ENCODE measurements at places on chromosomes 1 and 21.

DNA sequence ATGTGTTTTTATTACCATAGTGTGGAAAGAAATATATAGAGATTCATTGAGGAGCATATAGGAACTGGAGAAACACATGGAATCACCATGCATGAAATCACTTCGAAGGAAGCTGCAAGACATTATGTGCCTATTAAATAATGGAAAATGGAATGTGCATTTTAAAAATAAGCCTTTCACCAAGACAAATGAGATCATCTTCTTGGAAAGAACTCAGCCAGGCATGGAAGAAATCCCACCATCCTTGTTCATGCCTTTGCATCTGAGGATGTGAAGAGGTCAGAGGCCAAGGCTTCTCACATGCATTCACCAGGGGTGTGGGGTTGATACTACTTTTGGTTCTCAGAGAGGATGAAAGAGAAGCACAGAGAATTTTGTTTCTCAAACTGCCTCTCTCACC is 50.0 kb downstream of the C1orf198 start:
- no peak for DNase-seq

DNA sequence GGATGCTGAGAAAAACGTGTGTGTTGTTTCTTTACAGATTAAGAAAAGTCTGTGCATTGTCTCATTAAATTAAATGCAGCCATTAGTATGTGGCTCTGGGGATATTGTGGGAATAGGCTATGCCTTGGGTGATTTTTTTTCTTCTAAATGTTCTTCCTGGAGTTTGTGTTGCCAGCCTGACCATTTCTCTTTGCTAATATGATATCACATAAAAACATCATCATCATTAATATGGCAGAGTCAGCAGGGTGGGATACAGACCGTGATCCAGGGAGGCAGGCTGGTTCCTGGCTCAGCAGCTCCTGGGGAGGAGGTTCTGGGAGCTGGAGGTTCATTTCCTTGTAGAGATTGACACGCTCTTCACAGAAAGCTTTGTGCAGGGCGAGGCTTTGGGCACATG is 60.7 kb upstream of the SELENON start:
- no peak for DNase-seq

DNA sequence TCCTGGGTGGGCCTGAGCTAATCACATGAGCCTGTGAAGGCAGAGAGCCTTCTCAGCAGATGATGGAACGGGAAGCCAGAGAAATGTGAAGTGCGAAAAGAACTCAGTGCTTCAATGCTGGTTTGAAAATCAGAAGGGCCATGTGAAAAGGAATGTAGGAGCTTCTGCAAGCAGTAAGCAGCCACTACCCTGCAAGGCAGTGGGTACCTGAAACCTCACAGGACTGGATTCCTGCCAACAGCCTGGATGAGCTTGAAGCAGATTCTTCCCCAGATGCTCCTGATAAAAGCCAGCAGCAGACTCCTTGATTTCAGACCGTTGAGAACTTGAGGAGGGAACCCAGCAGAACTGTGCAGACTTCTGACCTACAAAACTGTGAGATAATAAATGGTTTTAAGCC is 158.6 kb downstream of the SYT2 start:
- no peak for DNase-seq

DNA sequence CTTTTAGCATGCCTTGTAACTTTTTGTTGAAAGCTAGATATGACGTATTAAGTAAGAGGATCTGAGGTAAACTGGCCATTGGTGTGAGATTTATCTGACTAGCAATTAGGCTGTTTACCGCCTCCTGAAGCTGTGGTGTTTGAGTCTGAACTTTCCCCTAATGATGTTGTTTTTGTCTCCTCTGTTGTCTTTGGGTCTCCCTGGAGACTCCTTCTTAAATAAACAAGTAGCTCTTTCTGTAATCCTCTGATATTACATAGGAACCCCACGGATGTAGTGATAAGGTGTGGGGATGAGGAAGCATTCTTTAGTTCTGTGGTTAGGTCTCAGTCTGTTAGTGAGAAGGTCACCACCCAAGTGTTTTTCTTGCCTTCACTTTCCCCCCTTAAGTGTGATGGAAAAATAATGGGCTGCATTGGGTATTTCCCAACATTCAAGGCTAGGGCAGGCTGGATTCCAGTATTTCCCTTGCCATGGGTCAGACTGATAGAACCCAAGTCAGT is 33.0 kb downstream of the PRSS38 start:
- DNase-seq = no peak

DNA sequence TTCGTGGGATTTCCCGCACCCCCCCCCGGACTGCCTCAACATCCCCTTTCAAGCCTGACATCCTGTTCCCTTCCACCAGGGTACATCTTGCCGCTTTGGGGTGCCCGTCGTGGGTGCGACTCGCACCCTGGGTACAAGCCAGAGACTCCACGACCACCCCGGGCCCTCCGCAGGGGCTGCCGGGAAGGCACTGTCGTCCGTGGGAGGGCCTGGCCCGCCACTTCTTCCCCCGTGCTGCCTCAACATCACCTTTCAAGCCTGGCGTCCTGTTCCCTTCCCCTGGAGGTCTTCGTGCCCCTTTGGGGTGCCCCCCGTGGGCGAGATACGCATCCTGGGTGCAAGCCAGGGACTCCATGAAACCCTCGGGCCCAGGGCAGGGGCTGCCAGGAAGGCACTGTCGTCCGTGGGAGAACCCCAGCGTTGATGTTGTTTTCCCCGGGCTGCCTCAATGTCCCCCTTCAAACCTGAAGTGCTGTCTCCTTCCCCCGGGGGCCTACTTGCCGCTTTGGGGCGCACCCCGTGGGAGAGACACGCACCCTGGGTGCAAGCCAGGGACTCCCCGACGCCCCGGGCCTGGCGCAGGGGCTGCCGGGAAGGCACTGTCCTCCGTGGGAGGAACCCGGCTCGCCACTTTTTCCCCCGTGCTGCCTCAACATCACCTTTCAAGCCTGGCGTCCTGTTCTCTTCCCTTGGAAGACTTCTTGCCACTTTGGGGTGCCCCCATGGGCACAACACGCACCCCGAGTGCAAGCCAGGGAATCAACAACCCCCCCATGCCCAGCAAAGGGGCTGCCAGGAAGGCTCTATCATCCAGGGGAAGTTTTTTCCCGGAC is 138.6 kb downstream of the LIPI start:
- DNase-seq = no peak

GRCh38 chr1:48775831-48776392 is 779 bp downstream of the BEND5 start:
- DNase-seq = no peak

GRCh38 chr1:248733566-248733965 is 22.0 kb downstream of the LYPD8 start:
- no peak for DNase-seq

GRCh38 chr1:215963040-215963439 is 395.9 kb downstream of the KCTD3 start:
- DNase-seq = no peak

DNA sequence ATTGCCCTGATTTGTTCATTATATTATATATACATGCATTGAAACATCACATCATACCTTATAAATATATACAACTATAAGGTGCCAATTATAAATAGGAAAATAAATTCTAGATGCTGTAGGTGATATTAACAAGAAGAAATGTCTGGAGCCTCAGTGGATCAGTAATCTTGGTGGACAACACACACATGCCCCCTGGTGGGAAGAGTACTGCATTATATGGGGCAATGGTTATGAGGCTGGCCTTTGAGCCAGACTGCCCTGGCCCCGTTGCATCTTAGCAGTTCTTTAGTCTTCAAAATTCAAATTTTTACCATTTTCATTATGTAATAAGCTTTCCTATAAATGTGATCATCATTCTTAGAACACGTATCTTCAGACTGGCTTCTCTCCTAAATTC is 335.0 kb upstream of the GREM2 start:
- no peak for DNase-seq

- no peak for DNase-seq
Measured at GRCh38 chr1:168689726-168690602, 39.0 kb downstream of the DPT start.

GRCh38 chr1:208866386-208866955 is 622.3 kb upstream of the PLXNA2 start:
- DNase-seq = no peak

GRCh38 chr21:31299291-31300147 is 44.5 kb downstream of the TIAM1 start:
- DNase-seq = no peak

GRCh38 chr1:232209357-232209756 is 420.6 kb downstream of the SIPA1L2 start:
- DNase-seq = no peak

DNA sequence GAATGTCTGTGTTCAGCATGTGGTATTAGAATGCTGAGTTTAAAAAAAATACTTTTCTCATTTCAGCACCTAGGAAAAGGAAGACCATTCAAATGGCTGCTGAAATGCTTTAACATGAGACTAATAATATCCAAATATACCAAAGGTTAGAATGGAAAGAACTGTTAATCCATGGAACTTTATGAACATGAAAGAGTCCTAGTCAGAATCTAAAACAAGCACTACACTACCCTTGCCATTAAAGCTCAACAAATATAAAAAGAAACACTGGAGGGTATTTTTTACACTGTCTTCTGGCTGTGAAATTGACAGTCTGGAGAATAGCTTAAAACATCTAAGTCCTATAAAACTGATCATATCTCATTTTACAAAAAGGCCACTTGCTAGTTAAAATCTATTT is 112.9 kb upstream of the HP1BP3 start:
- no peak for DNase-seq

DNA sequence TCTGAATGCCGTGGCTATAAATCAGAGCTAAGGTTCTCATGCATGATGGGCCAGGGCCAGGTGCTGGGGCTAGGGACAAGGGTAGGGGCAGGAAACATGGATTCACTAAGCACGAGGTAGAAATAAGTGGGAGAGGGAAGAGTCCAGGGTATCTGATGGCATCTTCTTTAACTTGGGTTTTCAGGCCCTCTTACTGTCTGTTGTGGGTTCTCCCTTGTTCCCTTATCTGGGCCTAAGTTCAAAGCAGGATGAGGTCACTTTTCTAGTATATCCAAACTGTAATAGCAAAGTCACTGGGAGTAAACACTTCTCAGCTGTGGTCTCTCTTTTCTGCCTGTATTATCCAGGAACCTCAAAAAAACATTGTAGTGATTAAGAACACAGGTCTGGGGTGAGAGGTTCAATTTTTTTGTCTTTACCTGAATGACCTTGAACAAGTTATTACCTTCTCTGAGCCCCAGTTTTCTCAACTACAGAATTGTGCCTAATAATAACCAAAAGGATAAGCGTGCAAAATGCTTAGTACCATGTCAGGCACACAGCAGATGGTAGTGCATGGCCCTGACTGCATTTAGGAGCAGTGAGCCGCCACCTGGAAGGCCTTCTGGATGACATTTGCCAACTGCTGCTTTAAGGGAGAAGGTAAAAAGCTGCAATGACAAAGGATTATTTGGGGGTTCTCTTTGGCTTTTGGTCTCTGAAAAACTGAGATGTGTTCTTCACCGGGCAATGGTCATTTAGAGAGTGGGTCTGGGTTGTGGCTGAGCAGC is 53.6 kb upstream of the A3GALT2 start:
- DNase-seq = no peak

GRCh38 chr1:51644533-51645197 is 27.8 kb downstream of the OSBPL9 start:
- no peak for DNase-seq

GRCh38 chr21:27371975-27372331 is 405.1 kb upstream of the ADAMTS5 start:
- no peak for DNase-seq

- DNase-seq = no peak
Measured at GRCh38 chr1:201215531-201216357, 25.1 kb downstream of the IGFN1 start.

- no peak for DNase-seq
Measured at GRCh38 chr1:27634177-27634984, 604 bp downstream of the FGR start.

DNA sequence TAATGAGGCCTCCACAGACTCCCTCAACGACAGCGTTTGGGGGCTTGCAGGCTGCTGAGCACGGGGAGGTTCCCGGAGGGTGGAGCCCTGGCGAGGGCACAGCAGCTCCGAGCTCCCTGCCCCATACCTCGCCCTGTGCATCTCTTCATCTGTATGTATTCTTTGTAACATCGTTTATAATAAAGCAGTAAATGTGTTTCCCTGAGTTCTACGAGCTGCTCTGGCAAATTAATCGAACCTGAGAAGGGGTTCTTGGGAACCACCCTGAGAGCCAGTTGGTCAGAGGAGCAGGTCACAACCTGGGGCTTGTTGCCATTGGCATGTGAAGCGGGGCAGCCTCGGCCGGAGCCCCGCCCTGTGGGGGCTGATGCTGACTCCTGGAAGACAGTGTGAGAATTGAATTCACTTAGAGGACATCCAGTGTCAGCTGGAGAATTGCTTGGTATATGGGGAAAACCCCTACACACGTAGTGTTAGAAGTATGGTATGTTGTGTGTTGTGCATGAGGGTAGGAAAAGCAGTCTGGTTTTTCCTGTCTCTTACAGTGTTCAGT is 11.5 kb downstream of the SLC37A1 start:
- DNase-seq = no peak

GRCh38 chr1:201861448-201861847 is 27.2 kb upstream of the SHISA4 start:
- DNase-seq = no peak

DNA sequence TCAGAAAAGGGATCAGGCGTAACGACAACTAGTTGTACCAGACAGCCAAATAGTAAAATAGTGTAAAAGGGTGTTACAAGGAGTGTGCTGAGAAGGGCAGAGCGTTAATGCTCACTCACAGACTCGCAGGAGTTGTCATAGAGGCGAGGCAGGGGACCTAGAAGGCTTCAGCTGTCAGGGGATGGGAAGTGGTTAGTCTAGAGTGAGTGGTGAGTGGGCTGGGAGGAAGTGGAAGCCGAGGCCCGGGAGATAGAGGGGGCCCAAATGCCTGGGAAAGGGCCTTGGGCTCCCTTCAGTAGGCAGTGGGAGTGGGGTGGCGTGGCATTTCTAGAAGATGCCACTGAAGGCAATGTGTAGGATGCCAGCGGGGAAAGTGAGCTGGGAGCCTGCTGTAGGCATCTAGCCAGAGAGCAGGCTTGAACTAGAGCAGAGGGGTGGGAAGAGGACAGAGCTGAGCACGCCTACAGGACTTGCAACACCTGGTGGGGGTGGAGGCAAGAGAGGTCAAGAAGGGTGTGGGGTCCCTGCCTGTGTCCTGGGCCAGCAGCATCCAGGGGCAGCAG is 10.3 kb downstream of the SLC6A17 start:
- no peak for DNase-seq

DNA sequence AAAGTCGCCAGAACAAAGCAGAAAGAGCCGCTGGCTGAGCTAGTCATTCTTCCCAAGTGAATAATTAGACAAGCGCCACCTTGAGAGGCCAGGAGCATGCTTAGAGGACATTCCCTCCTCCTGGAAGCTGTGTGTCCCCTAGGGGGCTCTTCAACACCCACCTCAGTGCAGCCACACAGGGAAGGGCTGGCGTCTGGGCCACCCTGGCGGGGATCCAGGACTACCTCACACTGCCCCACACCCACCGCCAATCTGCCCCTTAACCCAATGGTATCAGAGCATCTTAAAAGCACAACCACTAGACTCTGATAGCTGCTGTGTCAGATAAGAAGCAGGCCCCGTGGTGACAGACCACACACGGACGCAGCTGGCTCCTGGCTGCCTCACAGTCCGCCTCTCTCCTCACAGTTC is 24.9 kb downstream of the SETD4 start:
- DNase-seq = no peak

GRCh38 chr1:224867715-224868114 is 61.8 kb upstream of the DNAH14 start:
- DNase-seq = no peak
